ENCODE measurements at places on chromosomes 5 and 9. TPM values are rescaled to one million over a fixed set of nuclear protein-coding genes. Genes with fewer than 3 reads are reported as not detected.

DNA sequence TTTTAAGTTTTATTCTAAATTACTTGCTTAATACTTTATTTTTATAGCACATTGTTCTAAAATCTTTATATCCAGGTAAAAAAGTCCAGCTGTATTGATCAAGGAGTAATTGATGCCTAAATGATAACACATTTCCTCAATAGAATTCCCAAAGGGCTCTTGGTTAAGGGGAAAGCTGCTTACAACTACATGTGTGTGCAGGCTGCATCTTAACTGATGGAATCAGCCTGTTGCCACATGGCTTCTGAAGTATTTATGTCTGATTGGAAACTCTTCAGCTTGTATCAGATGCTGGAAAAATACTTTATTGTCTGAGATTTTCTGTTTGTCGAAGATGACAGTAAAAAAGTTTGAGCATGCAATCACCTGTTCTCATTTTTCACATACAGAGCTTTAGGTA, 182.6 kb downstream of the FBXL7 start:
- DNase-seq: no peak

The CAMK2A gene
- not detected for total RNA-seq

GRCh38 chr5:115377468-115378217, 81.2 kb upstream of the CCDC112 start:
- DNase-seq: no peak

- DNase-seq: no peak
Observed at GRCh38 chr9:138075961-138076649, 198.5 kb downstream of the CACNA1B start.

DNA sequence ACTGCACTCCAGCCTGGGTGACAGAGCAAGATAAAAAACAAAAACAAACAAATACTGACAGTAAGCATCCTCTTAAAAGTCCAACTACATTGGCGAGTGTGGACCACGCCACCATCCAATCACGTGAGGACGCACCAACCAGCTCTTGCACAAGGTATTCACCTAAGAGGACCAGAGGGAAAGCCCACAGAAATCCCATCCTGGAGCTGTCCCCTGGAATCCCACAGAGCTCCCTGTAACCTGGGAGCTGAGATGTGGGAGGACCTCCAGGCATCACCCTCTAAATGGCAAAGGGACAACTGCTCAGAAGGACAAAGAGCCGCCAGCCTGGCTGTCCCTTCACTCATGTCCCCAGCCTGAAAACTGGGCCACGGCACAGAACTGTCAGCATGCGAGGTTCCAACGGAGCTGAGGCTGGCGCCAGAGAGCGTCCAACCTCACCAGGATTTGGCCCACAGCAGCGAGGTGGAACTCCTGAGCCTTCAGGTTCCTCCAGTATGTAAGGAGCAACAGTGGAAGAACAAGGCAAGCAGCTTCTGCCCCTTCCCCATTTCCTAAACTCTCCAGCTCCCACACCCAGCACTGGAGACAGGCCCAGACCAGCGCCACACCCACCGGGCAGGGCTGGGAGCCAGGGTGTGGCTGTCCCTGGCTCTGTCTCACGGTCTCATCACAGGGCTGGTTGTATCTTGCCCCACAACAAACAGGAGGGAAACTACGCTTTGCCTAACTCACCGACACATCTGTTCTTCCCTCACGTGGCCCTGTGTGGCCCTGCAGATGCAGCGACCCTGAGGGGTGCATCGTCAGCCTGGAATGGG, 15.2 kb downstream of the IPPK start:
- DNase-seq: no peak

DNA sequence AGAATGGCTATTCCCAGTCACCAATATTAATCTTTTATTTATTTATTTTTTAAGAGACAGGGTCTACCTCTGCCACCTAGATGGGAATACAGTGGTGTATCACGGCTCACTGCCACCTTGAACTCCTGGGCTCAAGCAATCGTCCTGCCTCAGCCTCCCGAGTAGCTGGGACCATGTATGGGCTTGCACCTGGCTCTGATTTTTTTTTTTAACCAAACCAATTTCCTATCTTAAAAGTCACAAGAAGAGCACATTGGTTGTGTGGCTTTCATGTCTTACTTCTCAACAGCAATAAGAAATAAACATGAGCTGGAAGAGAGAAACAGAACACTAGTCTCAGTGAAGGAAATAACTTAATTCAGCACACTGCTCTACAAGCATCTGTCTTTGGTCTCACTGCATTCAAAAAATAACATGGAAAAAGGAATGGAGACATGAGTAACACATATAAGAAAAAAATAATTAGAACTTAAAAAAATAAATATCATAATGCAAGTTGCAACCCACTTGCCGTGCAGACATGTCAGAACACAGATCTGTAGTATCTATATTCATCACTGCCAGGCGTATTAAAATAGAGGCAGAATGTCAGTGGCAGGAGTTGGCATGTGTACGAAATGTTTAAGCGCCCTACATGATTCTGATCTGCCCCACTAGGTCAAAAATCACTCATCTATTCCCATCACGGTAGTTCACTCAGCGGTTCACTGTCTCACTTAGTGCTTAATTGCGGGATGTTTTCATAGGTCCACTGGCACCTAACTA, 66.4 kb downstream of the EFNA5 start:
- DNase-seq: no peak

DNA sequence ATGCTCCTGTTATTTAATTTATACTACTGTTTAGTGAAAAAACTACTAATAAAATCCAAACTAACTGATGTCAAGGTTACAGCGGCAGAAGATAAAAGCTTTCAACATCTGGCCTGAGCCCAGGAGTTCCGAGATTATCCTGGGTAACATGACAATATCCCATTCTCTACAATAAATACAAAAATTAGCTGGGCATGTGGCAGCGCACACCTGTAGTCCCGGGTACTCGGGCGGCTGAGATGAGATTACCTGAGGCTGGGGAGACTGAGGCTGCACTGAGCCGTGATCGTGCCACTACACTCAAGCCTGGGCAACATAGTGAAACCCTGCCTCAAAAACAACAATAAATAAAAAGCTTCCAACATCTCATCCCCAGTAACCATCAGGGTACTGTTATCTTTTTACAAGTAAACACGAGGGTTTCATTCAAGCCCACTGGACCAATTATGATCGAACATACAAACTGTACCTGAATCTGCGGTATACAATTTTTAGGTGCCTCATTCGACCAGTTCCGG, 1.3 kb downstream of the RPL37 start:
- no peak for DNase-seq

The C8G gene
- 0.90 TPM for total RNA-seq
